Sciatic nerve (tissue), 2 donors: ENCODE measurements at places on chromosomes 5 and 9.

DNA sequence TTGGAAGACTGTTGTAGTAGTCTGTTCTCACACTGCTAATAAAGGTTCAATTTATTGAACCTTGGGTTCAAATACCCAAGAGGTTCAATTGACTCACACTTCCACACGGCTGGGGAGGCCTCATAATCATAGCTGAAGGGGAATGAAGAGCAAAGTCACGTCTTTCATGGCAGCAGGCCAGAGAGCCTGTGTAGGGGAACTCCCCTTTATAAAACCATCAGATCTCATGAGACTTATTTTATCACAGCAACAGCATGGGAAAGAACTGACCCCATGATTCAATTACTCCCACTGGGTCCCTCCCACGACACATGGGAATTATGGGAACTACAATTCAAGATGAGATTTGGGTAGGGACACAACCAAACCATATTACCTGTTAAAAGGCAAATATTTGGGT is 268.2 kb downstream of the TMEM167A start:
- no peak for DNase-seq

DNA sequence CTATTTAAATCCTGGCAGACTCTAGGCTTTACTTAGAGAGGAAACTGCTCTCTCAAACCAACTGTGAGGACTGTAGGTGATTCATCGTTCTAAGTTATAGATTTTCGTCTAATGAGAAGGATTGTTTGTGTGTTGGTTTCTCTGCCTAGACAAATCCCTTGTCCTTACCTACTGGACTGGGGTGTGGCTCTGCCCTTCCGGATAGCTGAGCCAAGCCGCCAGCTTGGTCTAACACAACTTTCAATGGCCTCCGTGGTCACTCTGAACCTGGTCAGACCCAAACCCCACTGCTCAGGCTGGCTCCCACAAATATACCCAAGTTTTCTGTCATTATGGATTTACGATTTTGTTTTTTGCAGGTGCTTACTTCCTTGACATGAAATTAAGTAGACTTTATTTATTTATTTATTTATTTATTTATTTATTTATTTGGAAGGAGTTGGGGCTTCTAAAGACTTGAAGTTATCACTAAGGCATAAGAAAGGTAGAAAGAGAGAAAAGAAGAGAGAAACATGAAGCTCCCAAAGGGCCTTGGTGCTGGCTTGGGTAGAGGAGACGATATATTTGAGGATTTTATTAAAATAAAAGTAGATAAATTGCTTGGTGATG is 19.0 kb downstream of the CARTPT start:
- no peak for DNase-seq

DNA sequence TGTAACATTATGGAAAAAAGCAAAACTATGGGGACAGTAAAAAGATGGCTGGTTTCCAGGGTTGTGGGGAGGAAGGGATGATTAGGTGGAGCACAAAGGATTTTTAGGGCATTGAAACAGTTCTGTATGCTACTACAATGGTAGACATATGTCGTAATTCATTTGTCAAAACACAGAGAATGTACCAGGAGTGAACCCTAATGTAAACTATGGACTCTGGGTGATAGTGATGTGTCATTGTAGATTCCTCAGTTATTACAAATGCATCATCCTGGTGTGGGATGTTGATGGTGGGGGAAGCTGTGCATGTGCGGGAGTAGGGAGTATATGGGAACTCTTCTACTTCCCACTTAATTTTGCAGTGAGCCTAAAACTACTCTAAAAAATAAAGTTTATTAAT is 135.0 kb upstream of the GABRP start:
- DNase-seq = no peak

GRCh38 chr5:127418974-127419682 is 98.3 kb upstream of the PRRC1 start:
- DNase-seq = no peak

- DNase-seq = no peak
Observed at GRCh38 chr9:112271466-112272098, 61.8 kb downstream of the PTBP3 start.

- DNase-seq = no peak
Observed at GRCh38 chr5:173474881-173475287, 141.6 kb downstream of the BOD1 start.

DNA sequence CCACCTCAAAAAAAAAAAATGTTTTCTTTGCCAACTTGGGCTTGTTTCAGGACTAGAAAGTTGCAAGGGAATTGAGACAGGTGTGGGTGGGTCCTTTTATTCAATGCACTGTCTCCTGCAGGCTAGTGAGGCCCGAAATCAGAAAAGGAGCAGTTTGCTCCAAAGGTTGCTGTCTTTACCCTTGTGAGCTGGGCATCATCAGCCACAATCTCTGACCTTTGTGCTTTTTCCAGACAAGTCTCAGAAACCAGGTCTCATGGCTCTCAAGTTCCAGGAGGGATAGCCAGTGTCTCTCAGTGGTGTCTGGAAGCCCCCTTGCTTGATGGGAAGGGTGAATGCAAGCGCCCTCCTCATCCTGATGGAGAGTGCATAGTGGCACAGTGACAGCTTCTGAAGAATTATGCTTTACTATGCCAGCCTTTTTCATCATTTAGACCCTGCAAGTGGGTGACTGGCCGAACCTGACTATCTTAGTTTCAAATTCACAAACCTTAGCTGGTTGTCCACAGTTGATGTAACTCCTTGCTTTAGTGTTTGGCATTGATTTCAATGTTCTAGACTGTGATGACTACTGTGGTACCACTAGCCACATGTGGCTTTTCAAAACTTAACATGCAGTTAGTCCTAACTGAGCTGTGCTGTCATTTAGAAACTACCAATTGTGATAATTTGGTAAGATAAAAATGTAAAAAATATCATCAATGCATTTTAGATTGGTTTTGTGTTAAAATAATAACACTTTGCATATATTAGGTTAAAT is 468.6 kb downstream of the GADD45G start:
- DNase-seq = no peak

DNA sequence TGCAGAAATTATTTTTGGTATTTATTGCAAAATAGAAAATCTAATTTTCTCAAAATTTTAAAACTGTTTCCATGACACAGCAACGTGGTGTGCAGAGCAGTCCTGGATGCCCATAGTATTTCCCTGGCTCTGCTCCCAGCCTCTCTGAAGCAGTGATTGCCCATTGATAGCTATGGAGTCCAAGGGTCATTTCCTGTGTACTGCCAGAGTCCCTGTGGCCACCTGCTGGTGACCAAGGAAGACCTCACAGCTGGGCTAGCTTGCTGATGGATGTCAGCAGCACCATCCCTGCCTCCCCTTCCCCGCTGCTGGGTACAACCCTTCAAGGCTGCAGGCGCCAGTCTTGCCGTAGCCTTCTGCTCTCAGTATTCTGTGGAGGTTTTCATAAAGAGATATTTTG is 184.1 kb downstream of the DIRAS2 start:
- DNase-seq = no peak
